ENCODE measurements at places on chromosomes 4 and X. TPM values are rescaled to one million over a fixed set of nuclear protein-coding genes. Genes with fewer than 3 reads are reported as not detected.

The HTATSF1 gene
- 54.1 TPM for total RNA-seq

The TEC gene
- total RNA-seq: 4.1 TPM

The PIR gene
- 13.9 TPM for total RNA-seq

The HSFX3 gene
- total RNA-seq: not detected

The IRS4 gene
- 0.21 TPM for total RNA-seq

The NAP1L2 gene
- 3.3 TPM for total RNA-seq

The BMX gene
- total RNA-seq: 1.9 TPM

The TMEM150C gene
- total RNA-seq: 10.4 TPM

The MAMLD1 gene
- 2.8 TPM for total RNA-seq

The GLRA3 gene
- 0.15 TPM for total RNA-seq

The NUP62CL gene
- 13.6 TPM for total RNA-seq

All from lung (tissue), 17 donors.